Epithelial cell of esophagus (primary cell): ENCODE measurements at places on chromosomes 7 and 10.
A peak's percentile ranks its signal among the peaks of the same experiment; 100 is the strongest.

GRCh38 chr10:28624351-28624750 lies 53.0 kb upstream of the BAMBI start:
- no peak for DNase-seq

DNA sequence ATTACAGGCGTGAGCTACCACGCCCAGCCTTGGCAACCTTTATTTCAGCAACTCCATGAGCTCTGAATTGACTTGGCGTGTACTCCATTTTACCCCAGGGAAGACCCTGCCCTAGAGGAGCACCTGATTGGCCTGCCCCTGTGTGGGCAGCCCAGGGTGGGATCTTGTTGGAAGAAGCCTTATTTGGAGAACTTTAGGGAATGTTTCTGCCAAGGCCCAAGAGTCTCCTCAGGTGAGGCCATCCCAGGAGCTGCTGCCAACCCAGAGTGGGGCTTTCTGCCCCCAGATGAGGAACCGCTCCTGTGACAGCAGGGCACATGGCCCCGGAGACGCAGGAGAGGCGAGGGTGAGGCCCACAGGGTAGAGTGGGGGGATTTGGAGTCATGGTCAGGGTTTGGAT lies 42.0 kb downstream of the VWA2 start:
- no peak for DNase-seq

DNA sequence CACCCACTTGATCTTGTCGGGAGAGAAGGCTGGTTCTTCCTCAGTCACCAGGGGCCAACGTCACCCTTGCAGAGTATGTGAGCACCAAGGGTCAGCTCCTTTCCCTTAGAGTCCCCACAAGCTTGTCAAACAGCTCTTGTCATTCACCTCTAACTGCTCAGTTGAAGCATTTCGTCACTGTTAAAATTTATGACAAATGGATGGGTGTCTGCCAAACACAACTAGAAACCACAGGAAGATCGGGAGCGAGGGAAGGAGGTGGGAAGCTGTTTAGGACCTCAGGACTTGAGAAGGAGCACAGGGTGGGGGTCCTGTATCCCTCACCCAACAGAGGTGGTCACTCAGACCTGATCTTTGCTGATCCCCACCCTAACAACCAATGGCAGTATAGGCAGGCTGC lies 373.3 kb upstream of the IGFBP3 start:
- DNase-seq: no peak

DNA sequence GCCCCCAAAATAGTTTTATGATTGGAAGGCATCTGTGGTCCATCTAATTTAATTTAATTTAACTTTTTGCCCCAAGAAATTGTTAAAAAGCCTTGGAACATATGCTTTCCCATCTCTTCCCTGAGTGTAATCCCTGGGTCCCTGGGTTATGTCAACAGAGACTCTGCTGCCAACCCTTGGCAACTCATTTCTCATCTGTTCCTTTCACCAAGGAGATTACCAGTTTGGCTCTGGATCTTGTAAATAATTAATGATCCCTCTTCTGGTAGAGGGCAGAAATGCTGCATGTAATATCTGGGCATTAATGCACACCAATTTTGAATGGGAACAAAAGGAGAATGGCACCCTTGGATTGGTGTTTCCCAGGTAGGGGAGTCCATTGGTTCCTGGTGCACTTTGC lies 514.2 kb downstream of the CCSER2 start:
- DNase-seq: no peak

- peak; percentile 51 for DNase-seq
Measured at GRCh38 chr10:103917302-103918052, 507 bp downstream of the STN1 start.

DNA sequence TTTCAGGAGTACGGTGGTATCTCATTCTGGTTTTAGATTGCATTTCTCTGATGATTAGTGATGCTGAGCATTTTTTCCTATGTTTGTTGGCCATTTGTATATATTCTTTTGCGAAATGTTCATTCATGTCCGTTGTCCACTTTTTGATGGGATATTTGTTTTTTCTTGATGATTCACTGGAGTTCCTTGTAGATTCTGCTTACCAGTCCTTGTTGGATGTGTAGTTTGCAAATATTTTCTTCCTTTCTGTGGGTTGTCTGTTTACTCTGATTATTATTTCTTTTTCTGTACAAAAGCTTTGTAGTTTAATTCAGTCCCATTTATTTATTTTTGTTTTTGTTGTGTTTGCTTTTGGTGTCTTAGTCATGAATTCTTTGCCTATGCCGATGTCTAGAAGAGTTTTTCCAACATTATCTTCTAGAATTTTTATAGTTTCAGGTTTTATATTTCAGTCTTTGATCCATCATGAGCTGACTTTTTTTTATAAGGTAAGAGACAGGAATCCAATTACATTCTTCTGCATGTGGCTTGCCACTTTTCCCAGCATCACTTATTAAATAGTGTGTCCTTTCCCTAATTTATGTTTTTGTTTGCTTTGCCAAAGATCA lies 320.5 kb downstream of the MAGI2 start:
- DNase-seq: no peak

DNA sequence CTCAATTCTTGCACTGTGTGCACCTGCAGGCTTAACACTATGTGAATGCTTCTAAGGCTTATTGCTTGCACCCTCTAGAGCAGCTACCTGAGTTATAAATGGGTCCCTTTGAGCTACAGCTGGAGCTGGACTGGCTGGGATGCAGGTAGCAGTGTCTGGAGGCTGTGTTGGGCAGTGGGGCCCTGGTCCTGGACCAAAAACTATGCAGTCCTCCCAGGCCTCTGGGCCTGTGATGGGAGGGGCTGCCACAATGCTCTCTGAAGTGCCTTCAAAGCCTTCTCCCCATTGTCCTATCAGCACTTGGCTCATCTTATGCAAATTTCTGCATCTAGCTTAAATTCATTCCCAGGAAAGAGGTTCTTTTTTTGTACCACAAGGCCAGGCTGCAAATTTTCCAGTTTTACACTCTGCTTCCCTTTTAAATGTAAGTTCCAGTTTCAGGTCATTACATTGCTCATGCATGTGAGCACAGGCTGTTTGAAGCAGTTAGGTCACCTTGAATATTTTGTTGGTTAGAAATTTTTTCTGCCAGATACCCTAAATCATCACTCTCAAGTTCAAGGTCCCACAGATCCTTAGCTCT lies 26.0 kb downstream of the KBTBD2 start:
- no peak for DNase-seq

DNA sequence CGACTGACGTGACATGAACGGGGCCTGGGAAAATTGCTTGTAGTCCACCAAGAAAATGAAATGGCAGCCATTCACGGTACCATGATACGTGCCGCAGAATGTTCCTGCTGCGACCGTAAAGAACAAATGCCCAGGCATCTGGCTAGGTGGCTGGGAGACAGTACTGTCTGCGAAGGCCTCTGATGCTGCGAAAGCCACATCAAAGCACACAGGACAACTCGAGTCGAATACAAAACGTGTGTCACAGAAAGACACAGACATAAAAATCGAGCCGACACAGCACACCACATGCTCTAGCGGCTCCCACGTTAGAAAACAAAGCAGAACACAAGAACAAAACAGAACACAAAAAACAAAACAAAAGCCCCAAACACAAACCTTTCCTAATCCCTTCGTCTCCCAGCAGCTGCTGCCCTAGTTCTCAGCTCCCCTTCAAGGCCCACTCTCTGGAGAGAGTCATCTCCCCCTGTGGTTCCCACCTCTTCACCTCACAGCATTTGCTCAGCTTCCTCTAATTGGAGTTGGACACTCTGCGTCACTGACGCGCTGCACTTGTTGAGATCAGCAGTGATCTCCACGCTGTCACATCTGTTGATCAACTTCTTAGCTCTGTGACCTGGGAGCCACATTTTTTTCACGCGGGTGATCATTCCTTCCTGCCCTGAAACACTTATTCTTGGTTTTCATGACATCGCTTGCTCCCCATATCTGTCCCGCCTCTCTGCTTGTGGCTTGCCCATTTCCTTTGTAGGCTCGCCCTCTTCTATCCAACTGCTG lies 112.2 kb downstream of the CLEC2L start:
- DNase-seq: no peak

DNA sequence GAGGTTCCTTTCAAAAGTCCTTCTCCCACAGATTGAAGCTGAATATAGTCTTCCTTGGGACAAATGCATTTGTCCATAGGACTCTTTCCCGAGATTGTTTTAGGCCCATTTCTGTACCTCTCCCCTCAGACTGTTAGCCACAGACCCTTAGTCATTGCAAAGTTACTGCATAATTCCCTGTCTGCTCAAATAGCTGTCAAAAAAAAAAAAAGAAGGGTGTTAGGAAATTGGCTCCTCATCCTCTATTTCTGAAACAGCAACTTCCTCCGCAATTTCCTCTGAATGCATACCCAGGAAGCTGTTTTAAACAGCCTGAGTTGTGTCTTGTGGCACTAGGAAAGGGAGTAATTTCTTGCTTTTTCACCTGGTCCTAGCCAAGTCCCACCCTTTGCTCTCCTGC lies 5.4 kb downstream of the LRRC4 start:
- DNase-seq: no peak

DNA sequence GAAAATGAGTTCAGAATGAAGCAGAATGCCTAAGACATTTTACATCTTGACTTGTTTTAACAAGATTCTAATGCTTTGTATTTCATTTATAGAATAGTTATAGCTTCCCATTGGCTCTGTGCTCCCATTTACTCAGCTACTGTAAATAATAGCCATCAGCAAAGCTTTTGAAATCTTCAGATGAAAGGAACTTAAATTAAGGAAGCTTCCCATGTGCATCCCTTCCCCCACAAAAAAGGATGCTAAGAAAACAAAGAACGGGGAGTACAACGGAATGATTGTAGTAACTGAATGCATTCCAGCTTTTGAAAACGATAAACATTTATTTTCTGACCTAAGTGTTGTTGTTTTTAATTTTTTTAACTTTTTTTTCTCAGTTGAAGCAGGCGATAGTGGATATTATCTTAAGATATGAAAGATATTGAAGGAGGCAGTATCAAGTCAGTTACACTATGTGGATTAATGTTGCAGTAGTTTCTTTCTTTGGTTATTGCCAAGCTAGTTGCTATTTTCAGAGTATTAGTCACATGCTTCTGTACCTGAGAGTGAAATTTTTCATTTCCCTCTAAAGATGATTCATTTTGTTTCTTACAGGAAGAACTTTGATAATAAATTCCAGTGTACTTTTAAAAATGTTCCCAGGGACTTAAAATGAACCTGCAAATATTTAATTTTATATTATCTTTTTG lies 129.2 kb downstream of the KCND2 start:
- peak; percentile 78 for DNase-seq

- peak; percentile 39 for DNase-seq
Measured at GRCh38 chr7:92588561-92588960, 1.6 kb downstream of the FAM133B start.

DNA sequence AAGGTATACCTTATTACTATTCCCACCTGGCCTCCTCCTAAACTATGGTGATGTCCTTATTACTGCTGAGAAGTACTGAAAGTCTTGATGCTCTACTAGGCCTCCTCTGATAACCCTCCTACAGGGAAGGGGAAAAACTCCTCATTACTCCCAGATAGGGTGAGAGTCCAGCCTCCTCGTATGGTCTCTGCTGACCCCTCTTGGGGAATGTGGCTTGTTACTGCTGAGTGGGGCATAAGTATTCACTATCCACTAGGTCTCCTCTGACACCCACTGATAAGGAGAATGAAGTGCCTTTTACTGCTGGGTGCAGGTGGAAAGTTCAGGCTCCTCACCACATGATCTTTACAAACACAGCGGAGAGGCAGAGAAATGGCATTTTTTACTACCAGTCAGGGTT lies 222.9 kb downstream of the CHRM2 start:
- peak; percentile 7 for DNase-seq

DNA sequence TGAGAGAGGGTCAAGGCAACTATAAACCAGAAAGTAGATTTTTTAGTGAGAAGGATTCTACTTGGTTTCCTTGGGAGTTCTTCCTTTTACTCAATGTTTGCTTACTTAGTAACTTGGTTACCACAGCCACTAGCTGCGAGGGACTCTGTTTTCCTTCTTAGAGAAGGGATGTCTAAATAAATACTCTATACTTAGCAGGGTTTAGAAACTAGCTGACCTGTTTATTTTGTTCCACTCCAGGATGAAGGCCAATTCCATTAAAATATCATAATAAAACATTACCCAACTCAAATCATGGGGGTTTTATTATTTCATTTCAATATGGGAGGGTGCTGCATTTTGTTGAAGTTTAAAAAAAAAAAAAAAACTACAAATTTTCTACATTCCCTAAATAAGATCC lies 87.3 kb downstream of the PPP1R3A start:
- DNase-seq: peak; percentile 15

DNA sequence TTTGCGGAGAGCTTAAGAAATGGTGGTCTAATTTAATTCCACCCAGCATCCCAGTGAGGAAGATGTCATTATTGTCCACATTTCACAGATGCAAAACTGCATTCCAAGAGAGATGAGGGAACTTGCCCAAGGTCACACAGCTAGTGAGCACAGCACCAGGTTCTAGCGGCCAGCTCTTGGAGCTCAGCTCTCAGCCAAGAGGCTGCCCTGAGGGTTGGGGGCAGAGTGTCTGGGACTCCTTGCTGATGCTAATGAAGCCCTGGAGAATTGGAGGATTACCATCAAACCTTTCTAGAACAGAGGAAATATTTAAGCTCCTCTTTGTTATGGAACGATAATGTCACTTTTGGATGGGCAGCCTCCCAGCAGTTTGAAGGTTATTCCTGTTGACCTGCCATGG lies 48.0 kb downstream of the PLPP4 start:
- DNase-seq: no peak
